ENCODE measurements at places on chromosomes 5 and 9.

DNA sequence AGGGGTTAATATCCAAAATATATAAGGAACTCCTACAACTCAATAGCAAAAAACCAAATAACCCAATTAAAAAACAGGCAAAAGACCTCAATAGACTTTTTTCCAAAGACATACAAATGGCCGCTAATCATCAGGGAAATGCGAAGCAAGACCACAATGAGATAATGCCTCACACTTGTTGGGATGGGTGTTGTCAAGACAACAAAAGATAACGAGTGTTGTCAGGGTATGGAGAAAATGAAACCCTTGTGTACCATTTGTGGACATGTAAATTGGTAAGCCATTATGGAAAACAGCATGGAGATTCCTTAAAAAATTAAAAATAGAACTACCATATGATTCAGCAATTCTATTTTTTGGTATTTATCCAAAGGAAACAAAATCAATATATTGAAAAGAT is 620.2 kb downstream of the ACTL7B start:
- no peak for DNase-seq

GRCh38 chr5:115594128-115595047 is 7.9 kb downstream of the TICAM2 start:
- DNase-seq: no peak

GRCh38 chr5:32298059-32298415 is 14.7 kb downstream of the MTMR12 start:
- DNase-seq: no peak

- no peak for DNase-seq
Measured at GRCh38 chr9:99638971-99639370, 182.7 kb upstream of the NR4A3 start.

GRCh38 chr5:80308526-80308925 is 11.3 kb upstream of the SPZ1 start:
- no peak for DNase-seq

GRCh38 chr5:20114526-20114925 is 126.5 kb upstream of the CDH18 start:
- no peak for DNase-seq

DNA sequence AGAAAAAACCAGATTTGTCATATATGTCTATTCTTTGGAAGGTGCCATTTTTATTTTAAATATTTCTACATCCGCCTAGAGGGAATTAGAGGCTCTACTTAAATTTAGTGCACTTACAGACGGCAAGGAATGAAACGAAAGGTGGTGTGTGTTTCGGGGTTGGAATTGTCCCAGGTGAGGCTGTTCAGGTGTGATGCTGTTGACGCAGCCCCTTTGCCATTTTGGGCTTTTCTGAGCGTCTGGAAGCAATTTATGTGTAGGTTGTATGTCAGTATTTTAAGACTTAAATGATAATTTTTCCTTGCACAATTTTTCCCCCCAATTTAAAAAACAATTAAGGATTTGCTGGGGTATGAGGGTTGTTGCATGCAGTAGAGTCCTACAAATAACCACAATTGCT is 2.0 kb downstream of the TENT4A start:
- no peak for DNase-seq

DNA sequence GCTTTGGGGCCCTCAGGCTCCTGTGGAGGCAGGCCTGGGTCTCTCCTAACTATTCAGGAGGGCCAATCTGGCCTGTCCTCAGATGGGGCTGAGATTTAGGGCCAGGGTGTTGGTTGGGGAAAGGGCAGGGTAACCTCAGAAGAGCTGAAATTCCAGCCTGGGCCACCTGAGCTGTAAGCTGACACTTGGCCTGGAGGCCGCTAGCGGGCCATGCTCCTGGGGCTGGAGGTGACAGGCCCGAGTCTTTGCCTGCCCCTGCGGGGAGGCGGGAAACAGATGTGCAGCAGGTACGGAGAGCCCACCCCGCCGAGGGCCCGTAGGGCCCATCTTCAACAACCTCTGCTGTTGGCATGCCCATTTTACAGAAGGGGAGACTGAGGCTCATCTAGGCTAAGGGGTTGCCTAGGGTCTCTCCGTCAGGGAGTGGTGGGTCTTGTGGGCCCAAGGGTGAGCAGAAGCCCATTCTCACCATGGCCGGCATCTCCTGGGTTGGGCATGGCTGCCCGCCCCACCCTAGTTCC is 69.5 kb downstream of the RXRA start:
- no peak for DNase-seq

GRCh38 chr9:25917731-25918362 is 239.6 kb upstream of the TUSC1 start:
- DNase-seq: no peak

- no peak for DNase-seq
Measured at GRCh38 chr5:2169850-2170760, 287.4 kb upstream of the IRX4 start.

- DNase-seq: no peak
Measured at GRCh38 chr5:166493612-166494011, 1797.8 kb upstream of the WWC1 start.

DNA sequence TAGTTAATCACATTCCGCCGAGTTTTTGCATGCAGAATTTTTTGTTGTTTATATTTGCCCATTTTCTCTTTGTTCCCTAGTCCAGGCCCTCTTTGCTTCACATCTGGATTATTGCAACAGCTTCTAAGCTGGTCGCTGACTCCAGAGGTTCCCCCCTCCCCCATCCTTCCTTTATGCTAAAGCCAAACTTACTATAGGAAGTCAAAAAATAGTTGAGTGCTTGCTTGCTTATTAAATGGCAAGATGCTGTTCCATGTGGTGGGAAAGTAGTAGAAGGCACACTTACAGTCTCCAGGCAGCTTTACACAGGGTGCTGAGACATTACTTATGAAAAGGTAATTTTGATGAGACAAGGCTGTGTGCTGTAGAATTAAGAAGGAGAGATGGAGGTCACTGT is 1.3 kb downstream of the ZBTB34 start:
- DNase-seq: peak; percentile 71

GRCh38 chr5:111681414-111682120 is 75.4 kb downstream of the NREP start:
- no peak for DNase-seq

DNA sequence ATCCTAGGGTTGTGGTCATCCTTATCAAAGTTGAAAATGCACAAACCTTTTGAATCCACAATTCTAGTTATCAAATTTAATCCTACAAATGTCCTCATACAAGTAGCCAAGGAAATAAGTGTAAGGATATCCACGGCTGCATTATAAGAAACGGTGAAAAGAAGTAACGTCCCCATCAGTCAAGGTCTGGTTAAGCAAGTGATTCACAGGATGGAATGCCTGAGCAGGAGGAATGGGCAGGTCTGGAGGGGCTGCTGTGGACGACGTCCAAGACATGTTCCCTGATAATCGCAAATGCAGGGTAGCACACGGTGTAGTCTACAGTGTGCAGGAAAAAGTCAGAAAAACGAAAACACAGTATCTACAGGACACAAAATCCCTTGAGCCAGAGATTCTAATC is 118.6 kb downstream of the ADAMTS2 start:
- no peak for DNase-seq

DNA sequence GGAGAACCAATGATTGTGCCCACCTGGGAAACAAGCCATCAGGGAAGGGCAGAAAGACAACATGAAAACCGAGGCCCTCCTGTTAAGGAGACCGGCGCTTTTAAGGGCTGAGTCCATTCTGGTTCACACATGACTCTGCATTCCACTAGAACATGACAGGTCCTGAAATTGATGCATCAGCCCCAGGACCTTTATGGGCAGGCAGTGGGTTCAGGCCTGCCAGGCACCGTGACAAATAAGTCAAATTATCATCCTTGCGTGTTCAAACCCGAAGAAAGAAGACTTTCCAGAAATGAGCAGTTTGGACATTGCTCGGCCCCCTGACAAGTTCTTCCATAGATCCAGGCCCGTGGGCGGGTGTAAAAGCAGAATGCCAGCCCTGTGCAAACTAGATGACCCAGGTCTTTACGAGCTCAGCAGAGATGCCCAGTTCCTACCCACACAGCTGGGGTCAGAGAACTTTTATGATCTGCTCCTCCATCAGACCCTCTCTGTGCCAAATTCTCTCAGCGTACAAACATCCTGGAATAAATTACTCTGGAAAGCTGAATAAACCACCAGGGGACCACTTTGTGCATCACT is 295.5 kb upstream of the WWC1 start:
- no peak for DNase-seq

DNA sequence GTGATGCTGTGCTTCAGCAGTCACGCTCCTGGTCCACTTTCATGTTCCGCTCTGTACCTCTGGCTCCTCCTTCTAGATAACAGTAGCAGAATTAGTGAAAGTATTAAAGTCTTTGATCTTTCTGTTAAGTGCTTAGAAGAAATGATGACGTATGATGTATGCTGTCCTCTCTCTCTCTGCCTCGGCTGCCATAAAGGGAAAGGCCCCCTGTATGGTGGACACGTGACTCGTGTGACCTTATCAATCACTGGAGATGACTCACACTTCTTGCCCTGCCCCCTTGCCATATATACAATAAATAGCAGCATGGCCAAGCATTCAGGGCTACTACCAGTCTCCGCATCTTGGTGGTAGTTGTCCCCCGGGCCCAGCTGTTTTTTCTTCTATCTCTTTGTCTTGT is 100.3 kb downstream of the SYK start:
- DNase-seq: no peak

GRCh38 chr5:61082516-61083280 is 79.6 kb downstream of the SMIM15 start:
- DNase-seq: peak; percentile 3

- DNase-seq: no peak
Measured at GRCh38 chr5:59557572-59557971, 336.0 kb downstream of the PDE4D start.

- DNase-seq: peak; percentile 61
Measured at GRCh38 chr9:106916466-106917235, 53.7 kb downstream of the ZNF462 start.

- DNase-seq: peak; percentile 17
Measured at GRCh38 chr5:39106322-39106721, 32.1 kb upstream of the RICTOR start.

- no peak for DNase-seq
Measured at GRCh38 chr5:68894673-68895072, 199.1 kb upstream of the SLC30A5 start.

- DNase-seq: peak; percentile 89
Measured at GRCh38 chr5:151080613-151081430, at the start of gene TNIP1. TSS of gene TNIP1 (minus strand) at chr5:151081034. CDS start at chr5:151065095, 15,939 bp downstream.

- DNase-seq: no peak
Measured at GRCh38 chr5:116359592-116359991, 215.0 kb downstream of the SEMA6A start.

- DNase-seq: no peak
Measured at GRCh38 chr5:16961131-16961530, 25.0 kb upstream of the MYO10 start.

GRCh38 chr9:89405826-89406225 is 87.5 kb downstream of the SECISBP2 start:
- no peak for DNase-seq

- no peak for DNase-seq
Measured at GRCh38 chr5:113295111-113295539, 139.7 kb downstream of the TSSK1B start.

GRCh38 chr9:35958104-35958837 is at the start of gene OR2S2:
TSS of gene OR2S2 (minus strand) at chr9:35958154. CDS start at chr9:35958098, 56 bp downstream.
- DNase-seq: no peak

GRCh38 chr5:150556859-150557508 is 49.1 kb downstream of the NDST1 start:
- DNase-seq: no peak

DNA sequence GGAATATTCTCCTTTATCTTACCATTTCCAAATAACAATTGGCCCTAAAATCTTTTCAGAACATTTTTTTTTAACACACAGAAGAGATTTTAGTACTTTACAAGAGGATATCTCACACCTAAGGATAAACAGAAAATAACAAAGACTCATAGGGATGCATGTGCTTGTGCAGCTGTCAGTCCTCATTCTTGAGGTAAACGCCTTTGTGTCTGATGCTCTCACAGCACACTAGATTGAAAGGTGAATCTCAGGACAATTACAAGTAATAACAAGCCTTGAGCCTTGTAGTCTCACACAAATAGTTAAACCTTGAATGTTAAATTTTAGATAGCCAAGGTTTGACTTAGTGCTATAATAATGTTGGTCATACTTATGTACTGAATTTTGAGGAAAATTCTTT is 439.2 kb downstream of the PTPRD start:
- no peak for DNase-seq

DNA sequence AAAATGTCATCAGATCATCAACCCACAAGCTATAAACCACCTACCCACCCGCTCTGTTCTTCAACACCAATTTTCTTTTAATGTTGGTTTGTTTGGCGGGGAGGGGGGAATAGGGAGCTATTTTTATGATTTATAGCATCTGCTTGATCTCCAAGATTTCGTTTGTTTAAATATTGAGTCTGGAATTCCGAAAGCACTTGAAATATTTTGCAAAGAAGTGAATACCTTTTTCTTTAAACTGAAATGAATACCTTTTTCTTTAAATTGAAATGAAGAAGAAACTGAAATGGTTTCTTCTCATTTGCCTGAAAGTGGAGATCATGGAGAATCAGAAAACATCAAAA is 49.0 kb upstream of the TENT2 start:
- no peak for DNase-seq

- peak; percentile 62 for DNase-seq
Measured at GRCh38 chr9:16000811-16001210, 448.0 kb downstream of the CCDC171 start.

DNA sequence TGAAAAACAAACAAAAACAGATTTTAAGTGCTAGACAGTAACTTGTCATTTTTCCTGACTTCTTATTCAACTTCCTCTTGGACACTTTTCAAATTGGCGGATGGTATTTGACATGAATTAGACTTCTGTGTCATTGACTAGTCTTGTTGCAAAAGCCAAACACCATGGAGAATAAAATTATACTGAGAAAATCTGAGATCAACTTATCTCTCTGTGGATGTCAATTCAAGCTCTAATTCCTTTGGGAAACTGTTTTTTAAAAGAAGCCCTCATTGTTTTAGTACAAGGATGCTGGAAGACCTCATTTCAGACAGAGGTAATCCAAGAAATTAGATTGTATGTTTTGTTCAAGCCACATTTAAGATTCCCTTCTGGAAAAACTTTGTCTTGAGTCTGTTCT is 831.0 kb downstream of the SEMA5A start:
- no peak for DNase-seq

GRCh38 chr9:93254806-93255493 is 71.0 kb downstream of the WNK2 start:
- no peak for DNase-seq

- peak; percentile 29 for DNase-seq
Measured at GRCh38 chr5:115686738-115687074, 60.9 kb upstream of the TMED7 start.

GRCh38 chr5:32339198-32339597 is 26.5 kb upstream of the MTMR12 start:
- DNase-seq: peak; percentile 50

DNA sequence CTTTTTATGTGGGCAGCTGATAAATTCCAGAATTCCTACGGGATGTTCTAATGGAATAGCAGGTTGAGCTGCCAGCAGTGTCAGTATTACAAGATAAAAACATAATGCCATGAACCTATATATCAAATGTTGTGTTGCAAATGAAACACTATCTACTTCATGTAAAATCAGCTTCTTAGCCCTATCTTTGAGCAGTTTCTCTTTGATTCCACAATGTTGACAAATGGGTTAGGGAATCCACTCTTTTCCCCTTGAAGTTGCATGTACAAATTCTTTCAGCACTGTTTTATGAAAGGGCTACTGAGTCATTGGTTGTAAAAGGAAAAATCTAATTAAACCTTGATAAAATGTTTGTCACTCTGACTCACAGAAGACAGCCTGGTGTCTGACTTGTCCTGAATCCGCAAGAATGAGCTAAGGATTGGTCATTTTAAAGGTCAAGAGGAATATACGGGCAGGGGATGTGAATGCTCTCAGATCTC is 950.6 kb upstream of the NUDT12 start:
- peak; percentile 91 for DNase-seq

GRCh38 chr9:17793713-17794622 is 215.1 kb downstream of the SH3GL2 start:
- DNase-seq: peak; percentile 71

- no peak for DNase-seq
Measured at GRCh38 chr5:132808448-132808847, 4.7 kb upstream of the SOWAHA start.
